ENCODE measurements at places on chromosomes 4 and X.
A peak's percentile ranks its signal among the peaks of the same experiment; 100 is the strongest.

DNA sequence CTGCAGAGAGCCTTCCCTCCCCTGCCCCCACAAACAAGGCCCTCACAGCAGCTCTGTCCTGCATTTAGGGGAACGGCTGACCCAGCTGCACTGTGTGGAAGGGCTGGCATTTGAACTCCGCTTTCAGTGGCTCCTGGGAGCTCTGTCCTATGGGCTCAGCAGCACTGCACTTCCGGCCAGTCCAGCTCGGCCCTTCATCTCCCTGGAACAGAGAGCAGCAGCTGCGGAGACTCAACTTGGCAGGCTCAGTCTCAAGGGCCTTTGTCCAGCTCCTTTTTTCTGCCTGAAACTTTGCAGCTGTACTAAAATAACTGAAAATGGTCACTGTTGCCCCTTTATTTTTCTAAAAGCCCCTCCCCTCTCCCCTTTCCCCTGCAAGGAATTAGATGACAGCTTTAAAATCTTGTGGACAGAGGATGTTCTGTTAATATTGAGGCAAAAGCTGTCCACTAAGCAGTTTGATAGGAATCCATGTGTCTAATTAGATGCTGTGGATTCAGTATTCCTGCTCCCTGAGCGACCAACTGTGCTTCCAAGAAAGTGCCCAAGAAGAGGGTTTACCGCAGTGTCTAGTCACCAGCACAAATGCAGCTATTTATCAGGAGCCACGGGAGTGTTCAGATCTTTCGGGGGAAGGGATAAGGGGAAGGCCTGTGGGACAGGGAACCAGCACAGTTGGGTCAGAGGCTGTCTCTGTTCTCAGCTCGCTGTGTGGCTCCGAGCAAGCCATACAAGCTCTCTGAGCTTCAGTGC, 133.1 kb downstream of the AFAP1 start:
- no peaks in the 10 kb centered on the region for H3K27me3 ChIP-seq
- peaks cover 29% of the 10 kb centered on the region for H3K4me1 ChIP-seq
- peak; percentile 93 for DNase-seq
- peak overlapping the region; percentile 68 for H3K27ac ChIP-seq
- H3K36me3 ChIP-seq = peaks cover 8% of the 10 kb centered on the region

GRCh38 chrX:78822157-78822690, 74.7 kb downstream of the LPAR4 start:
- no peak for DNase-seq
- no peaks in the 10 kb centered on the region for H3K36me3 ChIP-seq
- no peak overlapping the region for H3K27ac ChIP-seq
- no peaks in the 10 kb centered on the region for H3K4me1 ChIP-seq
- no peak overlapping the region for H3K4me3 ChIP-seq
- H3K27me3 ChIP-seq = no peaks in the 10 kb centered on the region

DNA sequence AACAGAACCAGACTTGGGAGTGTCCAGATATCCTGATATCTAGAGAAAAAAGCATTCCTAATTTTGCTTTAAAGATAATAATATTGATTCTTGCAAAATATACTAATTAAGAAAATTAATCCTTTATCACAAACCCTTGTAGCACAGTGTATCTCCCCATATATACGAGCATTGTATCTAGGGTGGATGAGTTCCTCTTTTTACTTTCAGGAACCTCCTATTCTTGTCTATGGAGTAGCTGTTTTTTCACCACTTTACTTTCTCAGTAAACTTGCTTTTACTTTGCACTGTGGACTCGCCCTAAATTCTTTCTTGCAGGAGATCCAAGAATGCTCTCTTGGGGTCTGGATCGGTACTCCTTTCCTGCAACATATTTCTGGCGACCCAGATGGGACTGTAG, 103.9 kb downstream of the GLUD2 start:
- no peaks in the 10 kb centered on the region for H3K4me1 ChIP-seq
- H3K27ac ChIP-seq = no peak overlapping the region
- H3K4me3 ChIP-seq = no peak overlapping the region
- no peaks in the 10 kb centered on the region for H3K36me3 ChIP-seq
- DNase-seq = no peak
- no peaks in the 10 kb centered on the region for H3K27me3 ChIP-seq

DNA sequence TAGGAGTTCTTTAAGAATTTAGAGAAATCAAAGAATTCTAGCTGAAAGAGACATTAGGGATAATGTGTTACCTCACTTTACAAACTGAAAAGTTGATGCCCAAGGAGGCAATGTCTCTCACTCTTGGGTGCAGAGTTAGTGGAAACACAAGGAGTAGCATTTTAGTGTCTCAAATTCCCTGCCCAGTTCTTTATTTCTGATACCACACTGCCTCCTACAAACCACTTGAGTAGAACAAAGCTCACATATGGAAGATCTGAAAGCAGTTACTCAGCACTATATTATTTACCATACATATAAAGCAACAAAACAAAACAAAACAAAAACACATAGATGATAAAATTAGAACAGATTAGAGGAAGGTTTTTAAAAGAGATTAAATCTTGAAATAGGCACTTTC, 124.2 kb downstream of the REELD1 start:
- peak; percentile 26 for DNase-seq
- H3K27me3 ChIP-seq = no peaks in the 10 kb centered on the region
- H3K4me3 ChIP-seq = no peak overlapping the region
- no peaks in the 10 kb centered on the region for H3K36me3 ChIP-seq
- H3K4me1 ChIP-seq = peaks cover 6% of the 10 kb centered on the region

GRCh38 chr4:41143311-41144039, 70.9 kb downstream of the APBB2 start:
- H3K4me1 ChIP-seq = peaks cover 38% of the 10 kb centered on the region
- DNase-seq = peak; percentile 97
- H3K4me3 ChIP-seq = peak overlapping the region; percentile 18
- peak overlapping the region; percentile 84 for H3K27ac ChIP-seq

GRCh38 chr4:38210396-38211114, 250.4 kb downstream of the PTTG2 start:
- H3K36me3 ChIP-seq = no peaks in the 10 kb centered on the region
- H3K4me1 ChIP-seq = peaks cover 5% of the 10 kb centered on the region
- peak; percentile 61 for DNase-seq
- H3K27me3 ChIP-seq = no peaks in the 10 kb centered on the region

- H3K4me3 ChIP-seq = peak overlapping the region; percentile 58
- peak; percentile 48 for DNase-seq
- no peak overlapping the region for H3K27ac ChIP-seq
- peaks cover 29% of the 10 kb centered on the region for H3K27me3 ChIP-seq
- no peaks in the 10 kb centered on the region for H3K36me3 ChIP-seq
These were observed 1.5 kb downstream of the FHDC1 start for GRCh38 chr4:152937336-152938236.

- H3K27me3 ChIP-seq = no peaks in the 10 kb centered on the region
- H3K4me1 ChIP-seq = no peaks in the 10 kb centered on the region
- H3K36me3 ChIP-seq = no peaks in the 10 kb centered on the region
These were observed 2.5 kb upstream of the USP27X start for GRCh38 chrX:49876750-49877149.

DNA sequence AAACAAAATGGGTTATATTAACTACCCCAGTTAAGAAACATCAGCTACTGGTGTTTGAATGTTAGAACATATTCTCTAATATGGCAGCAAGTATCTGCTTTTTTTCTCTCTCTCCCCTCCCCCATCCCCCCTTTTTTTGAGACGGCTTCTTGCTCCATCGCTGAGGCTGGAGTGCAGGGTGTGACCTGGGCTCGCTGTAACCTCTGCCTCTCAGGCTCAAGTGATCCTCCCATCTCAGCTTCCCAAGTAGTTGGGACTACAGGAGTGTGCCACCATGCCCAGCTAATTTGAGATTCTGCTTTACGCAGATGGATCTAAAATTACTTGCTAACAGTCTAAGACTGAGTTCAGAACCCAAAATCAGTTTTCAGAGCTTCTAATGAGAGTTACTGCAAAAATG, 101.9 kb downstream of the AFF1 start:
- H3K36me3 ChIP-seq = no peaks in the 10 kb centered on the region
- peaks cover 33% of the 10 kb centered on the region for H3K4me1 ChIP-seq
- no peak overlapping the region for H3K27ac ChIP-seq
- no peak for DNase-seq

GRCh38 chr4:138114434-138114833, 127.7 kb downstream of the SLC7A11 start:
- H3K27me3 ChIP-seq = no peaks in the 10 kb centered on the region
- no peaks in the 10 kb centered on the region for H3K4me1 ChIP-seq
- H3K36me3 ChIP-seq = no peaks in the 10 kb centered on the region
- H3K27ac ChIP-seq = no peak overlapping the region
- no peak overlapping the region for H3K4me3 ChIP-seq
- DNase-seq = peak; percentile 15

DNA sequence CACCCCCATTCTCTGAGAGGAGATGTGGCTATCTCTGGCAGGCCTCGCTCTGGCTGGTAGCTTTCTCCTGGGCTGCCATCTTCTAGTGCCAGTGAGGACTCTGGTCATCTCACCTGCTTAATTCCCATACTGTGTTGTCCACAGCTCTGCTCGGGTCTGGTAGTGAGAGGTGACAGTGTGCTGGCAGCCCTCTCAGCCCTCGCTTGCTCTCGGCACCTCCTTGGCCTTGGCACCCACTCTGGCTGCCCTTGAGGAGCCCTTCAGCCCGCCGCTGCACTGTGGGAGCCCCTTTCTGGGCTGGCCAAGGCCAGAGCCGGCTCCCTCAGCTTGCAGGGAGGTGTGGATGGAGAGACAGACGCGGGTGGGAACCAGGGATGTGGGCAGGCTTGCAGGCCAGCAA, 52.7 kb downstream of the CPLX1 start:
- H3K36me3 ChIP-seq = peaks cover 26% of the 10 kb centered on the region
- DNase-seq = no peak
- no peaks in the 10 kb centered on the region for H3K27me3 ChIP-seq
- H3K4me3 ChIP-seq = no peak overlapping the region
- no peak overlapping the region for H3K27ac ChIP-seq
- no peaks in the 10 kb centered on the region for H3K4me1 ChIP-seq

GRCh38 chr4:174358829-174359228, 75.1 kb downstream of the CEP44 start:
- no peaks in the 10 kb centered on the region for H3K4me1 ChIP-seq
- no peaks in the 10 kb centered on the region for H3K36me3 ChIP-seq
- no peak overlapping the region for H3K4me3 ChIP-seq

GRCh38 chr4:2593003-2593402, 56.6 kb downstream of the FAM193A start:
- DNase-seq = no peak
- no peaks in the 10 kb centered on the region for H3K27me3 ChIP-seq
- peaks cover 5% of the 10 kb centered on the region for H3K4me1 ChIP-seq
- no peak overlapping the region for H3K27ac ChIP-seq

- no peak overlapping the region for H3K27ac ChIP-seq
- H3K36me3 ChIP-seq = no peaks in the 10 kb centered on the region
- H3K4me3 ChIP-seq = no peak overlapping the region
- no peaks in the 10 kb centered on the region for H3K4me1 ChIP-seq
- no peak for DNase-seq
- H3K27me3 ChIP-seq = no peaks in the 10 kb centered on the region
These were observed 32.2 kb upstream of the SLIT2 start for GRCh38 chr4:20219521-20219920.

DNA sequence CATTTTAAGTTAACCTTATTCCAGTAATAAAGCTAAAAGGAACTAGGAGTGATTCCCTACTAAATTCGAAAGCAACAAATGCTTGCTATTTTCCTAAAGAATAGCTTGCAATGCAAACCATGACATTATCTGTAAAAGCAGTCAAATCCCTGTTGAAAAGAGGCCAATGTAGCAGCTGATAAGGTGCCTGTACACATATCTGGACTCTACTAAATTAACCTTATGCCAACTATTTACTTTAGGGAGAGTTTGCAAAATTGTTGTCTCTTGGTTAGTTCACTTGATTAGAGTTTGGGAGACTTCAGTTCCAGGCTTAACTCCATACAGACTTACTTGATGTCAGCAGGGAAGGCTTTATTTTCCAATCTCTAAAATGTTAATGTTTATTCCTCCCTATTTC, 6.0 kb downstream of the IL13RA2 start:
- no peaks in the 10 kb centered on the region for H3K27me3 ChIP-seq
- DNase-seq = no peak
- H3K4me1 ChIP-seq = no peaks in the 10 kb centered on the region
- no peak overlapping the region for H3K27ac ChIP-seq
- no peak overlapping the region for H3K4me3 ChIP-seq

DNA sequence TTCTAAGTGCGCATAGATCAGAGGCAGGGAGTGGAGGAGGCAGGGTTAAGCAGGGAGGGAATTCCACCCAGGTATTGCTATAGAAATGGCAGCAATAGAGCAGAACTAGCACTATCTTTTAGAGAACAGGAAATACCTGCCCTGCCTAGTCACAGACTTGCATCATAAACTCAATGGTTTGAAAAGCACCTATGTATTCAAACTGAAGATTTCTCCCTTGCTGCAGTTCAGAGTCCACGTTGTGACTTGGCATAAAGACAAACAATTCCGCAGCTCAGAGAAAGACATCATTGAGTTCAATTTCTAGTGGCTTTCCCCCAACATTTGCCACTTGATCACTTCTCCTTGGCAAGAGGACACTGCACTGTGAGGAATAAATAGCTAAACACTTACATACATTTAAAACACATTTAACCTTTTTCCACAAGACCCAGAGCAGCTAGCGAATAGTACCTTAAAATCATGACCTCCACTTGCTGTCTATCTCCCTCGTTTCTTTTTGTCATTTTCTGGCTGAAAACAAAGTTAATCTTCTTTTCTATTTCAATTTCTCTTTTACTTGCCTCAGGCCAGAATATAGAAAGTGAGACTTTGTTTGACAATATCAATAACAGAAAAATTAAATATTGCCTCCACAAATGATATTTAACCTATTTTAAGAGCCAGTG, 42.4 kb downstream of the SLC7A11 start:
- no peaks in the 10 kb centered on the region for H3K27me3 ChIP-seq
- H3K4me1 ChIP-seq = no peaks in the 10 kb centered on the region
- H3K4me3 ChIP-seq = no peak overlapping the region
- DNase-seq = no peak
- H3K27ac ChIP-seq = no peak overlapping the region

DNA sequence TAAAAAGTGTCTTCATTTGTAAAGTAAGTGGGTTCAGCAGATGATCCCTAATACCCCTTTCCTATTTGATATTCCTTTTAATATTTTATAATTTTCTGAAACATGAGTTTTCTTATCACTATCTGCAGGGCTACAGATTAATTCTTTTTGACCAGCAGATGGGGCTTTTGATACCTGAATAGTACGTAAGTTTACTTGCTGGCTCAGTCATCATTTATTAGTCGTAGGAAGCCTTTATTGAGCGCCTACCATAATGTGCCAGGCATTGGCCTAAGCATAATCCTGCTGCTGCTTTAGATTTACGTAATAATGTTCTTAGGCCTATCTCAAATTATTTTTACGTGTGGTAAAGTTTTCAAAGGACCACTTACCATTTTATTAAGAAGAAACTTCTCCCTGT, 33.1 kb downstream of the OSTC start:
- H3K4me1 ChIP-seq = no peaks in the 10 kb centered on the region
- H3K4me3 ChIP-seq = no peak overlapping the region
- DNase-seq = peak; percentile 57

- H3K36me3 ChIP-seq = no peaks in the 10 kb centered on the region
- no peaks in the 10 kb centered on the region for H3K4me1 ChIP-seq
- H3K27me3 ChIP-seq = no peaks in the 10 kb centered on the region
- H3K27ac ChIP-seq = no peak overlapping the region
- DNase-seq = peak; percentile 35
- H3K4me3 ChIP-seq = no peak overlapping the region
These were observed 22.8 kb downstream of the RAB28 start for GRCh38 chr4:13461191-13461905.

Measured in fibroblast of lung (primary cell).